Bone marrow (tissue), 2 donors: ENCODE measurements at places on chromosomes 12 and 14.
A peak's percentile ranks its signal among the peaks of the same experiment; 100 is the strongest.

- no peak for DNase-seq
Observed at GRCh38 chr14:90060965-90061684, 669 bp upstream of the KCNK13 start.

DNA sequence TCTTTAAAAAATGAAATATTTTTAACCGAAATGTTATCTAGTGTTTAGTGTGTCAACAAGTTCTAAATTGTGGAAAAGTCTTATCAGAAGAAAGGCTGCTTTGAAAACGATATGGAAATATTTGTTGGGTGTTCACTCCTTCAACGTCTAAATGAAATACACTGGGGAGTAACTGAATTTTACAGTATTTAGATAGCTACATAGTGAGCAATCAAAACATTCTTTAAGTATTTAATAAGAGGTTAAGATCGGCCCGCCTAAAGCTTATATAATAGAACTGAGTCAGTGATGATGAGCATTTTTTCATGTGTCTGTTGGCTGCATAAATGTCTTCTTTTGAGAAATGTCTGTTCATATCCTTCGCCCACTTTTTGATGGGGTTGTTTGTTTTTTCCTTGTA, 228.3 kb downstream of the RAD51B start:
- no peak for DNase-seq

DNA sequence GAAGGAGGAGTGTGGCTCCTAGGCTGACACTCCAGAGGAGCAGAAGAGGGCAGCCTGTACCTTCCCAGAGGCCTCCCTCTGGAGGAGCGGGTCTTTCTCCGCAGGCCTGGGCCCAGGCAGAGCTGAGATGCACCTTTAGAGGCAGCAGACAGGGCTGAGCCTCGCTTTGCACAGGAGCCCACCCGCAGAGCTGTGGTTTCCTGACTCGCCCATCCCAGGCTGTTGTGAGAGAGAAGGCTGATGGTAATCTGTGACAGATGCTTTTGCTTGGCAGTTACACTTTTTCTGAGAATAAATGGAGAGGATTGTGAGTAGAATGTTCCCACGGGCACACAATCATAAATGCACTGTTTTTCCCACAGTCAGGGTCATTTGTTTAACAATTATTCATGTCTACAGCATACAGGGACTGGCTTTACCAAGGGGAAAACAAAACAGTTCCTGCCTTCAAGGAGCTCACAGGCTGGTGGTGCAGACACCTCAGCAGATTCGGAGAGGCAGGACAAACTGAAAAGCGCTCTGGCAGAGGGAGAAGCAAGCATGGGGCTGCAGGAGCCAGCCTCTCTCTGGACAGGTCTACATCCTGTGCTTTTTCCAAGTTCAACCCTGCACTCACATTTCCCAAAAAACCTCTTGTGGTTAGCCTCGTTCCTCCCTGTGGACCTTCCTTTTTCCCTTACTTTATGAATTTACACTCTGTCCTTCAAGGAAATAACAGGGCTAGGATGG, 13.9 kb downstream of the EVL start:
- peak; percentile 83 for DNase-seq

GRCh38 chr12:96308881-96309280, 91.4 kb downstream of the CDK17 start:
- no peak for DNase-seq

GRCh38 chr14:33287189-33287588, 348.5 kb downstream of the NPAS3 start:
- DNase-seq: no peak

- no peak for DNase-seq
Observed at GRCh38 chr14:92789457-92790089, 4.5 kb upstream of the GOLGA5 start.

DNA sequence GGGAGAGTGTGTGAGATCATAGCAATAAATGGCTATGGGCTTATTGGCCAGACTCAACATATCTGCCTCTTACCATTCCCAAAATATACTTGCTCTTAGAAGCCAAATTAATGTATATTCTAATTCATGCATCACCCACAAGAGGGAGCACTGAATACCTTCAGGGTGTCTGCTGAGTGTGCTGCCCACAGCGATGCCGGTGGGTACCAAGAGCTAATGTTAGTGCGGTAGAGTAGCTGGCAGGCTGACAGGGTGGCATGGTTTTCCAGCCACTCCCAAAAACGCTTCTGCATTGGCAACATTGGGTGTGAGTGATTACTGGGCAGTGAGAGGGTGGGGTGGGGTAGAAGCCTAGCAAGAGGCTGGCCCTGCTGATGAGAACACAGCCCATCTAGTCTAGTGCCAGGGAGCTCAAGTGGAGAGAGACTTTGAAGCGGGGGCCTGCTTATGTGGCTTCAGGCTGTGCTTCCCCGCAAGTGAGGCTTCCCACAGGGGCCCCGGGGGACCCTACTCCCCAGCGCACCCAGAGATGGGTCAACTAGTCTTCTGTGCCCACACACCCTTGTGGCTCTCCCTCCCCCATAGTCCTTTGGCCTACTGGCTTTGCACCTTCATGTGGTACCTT, 9.2 kb upstream of the PLEKHD1 start:
- DNase-seq: no peak

GRCh38 chr12:11085419-11085818, 6.7 kb downstream of the TAS2R43 start:
- no peak for DNase-seq

GRCh38 chr12:1799051-1799881, 21.1 kb upstream of the LRTM2 start:
- no peak for DNase-seq

GRCh38 chr12:121799156-121799841, 4.5 kb upstream of the SETD1B start:
- DNase-seq: peak; percentile 46

DNA sequence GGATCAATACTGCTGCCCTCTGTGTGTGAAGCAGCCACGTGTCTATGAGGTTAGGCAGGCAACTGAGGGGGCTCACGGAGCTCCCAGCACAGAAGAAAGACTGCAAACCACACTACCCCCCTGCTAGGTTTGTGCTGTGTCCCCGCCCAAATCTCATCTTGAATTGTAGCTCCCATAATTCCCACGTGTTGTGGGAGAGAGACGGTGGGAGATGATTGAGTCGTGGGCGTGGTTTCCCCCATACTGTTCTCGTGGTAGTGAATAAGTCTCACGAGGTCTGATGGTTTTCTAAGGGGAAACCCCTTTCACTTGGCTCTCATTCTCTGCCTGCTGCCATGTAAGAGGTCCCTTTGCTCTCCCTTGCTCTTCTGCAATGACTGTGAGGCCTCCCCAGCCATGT, 68.6 kb downstream of the ACTN1 start:
- DNase-seq: no peak

DNA sequence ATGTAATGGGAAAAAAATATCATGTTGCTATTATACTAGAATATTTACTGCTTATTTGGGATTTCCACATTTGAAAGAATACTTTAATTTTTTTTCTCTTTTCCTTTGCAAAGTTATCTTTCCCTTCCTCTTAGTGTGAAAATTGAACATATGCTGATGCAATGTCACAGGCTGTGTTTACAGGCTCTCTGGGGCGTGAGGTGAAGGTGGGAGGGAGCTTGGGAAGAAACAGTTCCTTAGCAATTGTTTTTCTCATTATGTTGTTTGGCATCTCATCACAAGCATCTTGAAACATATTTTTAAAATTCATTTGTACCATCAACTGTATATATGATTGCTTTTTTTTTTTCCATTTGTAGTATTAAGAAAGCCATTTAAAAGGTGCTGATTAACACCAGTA, 47.9 kb upstream of the NAV3 start:
- no peak for DNase-seq

DNA sequence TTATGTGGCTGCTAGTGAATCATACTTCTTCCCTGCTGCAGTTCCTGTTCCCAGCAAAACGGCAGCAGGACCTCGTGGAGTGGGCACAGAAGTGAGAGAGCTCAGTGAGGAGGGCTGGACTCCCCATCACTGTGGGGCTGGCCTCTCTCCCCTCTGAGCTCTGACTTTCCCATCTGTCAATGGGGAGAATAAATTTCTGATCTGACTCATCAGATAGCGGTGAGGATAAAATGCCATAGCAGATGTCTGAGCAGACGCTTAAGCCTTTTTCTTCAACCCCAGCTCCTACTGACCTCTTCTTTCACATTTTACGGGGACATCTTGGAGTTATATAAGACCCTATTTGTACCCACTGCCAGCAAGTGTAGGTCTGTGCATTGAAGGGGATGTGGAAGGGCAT, 116.6 kb downstream of the CRACR2A start:
- DNase-seq: no peak

DNA sequence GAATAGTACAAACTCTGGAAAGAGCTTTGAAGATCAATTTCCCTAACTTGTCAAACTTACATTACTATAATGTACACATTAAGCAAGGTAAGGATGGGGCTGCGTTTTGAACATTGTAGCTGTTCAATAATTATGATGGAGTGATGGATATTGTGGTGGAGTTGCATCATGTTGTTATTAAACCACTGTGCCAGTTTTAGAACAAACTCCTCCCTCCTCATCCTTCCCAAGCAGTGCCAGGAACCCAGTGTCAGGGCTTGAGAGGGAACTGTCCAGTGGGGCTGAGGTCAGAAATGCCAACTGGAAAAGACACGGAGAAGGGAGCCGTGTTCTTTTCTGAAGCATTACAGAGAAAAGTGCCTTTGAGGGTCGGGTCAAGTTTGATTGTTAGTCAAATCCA, 31.9 kb upstream of the PAPOLA start:
- DNase-seq: no peak

DNA sequence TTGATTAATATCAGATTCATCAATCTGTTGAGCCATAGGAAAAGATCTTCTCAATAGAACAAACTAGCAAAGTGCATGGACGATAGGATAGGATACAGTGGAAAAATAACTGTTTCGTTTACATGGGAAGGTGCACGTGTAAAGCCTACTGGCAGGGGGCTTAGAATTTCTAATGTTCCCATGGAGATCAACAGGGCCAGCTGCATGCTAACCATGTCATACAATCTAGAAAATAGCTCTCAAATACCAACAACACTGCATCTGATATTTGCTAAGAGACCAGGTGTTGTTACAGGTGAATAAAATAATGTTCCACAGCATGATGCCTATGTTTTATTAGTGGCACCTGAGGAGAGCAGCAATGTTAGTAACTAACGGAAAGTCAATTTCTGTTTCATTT, 72.5 kb downstream of the ACSS3 start:
- no peak for DNase-seq

DNA sequence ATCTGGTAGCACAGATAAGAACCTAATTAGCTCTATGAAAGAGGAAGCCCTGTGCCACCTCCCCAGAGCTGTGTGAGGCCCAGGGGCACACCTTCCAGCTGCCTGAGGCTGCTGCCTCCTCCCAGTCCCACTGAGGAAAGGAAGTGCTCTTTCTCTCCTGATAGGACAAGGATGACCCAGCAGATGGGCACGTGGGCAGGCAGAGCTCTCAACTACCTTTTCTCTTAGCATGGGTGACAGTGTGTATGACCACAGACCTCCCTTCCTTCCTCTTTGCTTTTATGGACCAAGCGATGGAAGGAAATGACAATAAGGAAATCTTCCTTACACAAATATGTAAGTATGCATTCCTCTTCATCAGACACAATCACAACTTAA, 127.6 kb upstream of the AMIGO2 start:
- no peak for DNase-seq

GRCh38 chr14:90088176-90088575, 26.4 kb downstream of the KCNK13 start:
- DNase-seq: no peak

DNA sequence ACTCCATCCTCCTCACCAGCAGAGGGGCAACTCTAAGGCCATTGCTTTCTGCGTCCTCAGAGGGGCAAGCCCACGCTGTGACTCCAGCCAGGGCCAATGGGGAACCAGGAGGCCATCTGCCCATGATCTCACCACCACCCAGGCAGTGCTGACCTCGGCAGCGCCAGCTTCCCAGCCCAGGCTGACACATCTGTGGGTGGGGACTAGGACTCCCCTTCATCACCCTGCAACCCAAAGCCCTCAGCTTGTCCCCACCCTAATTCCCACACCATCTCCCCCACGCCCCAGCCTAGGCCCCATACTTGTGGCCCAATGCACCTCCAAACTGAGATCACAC, 58.6 kb downstream of the VWF start:
- DNase-seq: no peak

DNA sequence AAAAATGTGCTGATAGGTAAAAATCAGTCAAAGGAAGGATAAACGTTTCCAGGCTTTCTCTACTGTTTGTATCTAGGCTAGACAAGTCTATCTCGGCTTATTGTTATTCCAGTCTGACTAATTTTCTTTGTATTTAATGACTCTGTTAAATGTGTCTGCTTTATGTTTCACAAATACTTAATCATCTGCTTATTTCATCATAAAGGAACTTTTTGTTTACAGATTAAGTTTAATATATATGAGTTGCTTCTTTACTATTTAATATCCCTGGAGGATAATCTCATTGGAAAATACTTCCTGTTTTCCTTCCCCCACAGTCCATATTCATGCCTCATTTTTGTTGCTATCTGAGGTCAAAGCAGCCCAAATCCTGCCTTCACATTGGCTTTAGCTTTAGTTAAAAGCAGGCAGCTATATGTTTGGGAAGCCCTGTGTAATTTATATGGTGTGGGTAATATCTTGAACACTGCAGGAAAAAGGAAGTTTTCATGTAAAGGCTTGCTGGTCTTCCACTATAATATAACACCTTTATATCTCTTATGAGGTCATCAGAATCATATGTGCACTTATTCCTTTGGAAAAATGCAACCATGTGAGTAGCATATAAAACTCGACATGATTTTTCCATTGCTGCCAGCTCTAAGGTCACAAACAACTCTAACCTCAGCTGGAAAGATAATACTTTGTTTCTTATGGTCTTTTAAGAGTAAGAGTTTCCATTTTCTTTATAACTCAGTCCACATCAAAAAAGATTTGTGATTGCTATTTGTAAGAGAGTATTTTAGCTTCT, 76.8 kb downstream of the ALX1 start:
- DNase-seq: no peak

GRCh38 chr14:50045837-50046236, 70.5 kb downstream of the VCPKMT start:
- no peak for DNase-seq

- DNase-seq: no peak
Observed at GRCh38 chr12:38386205-38386985, 69.8 kb downstream of the ALG10B start.

DNA sequence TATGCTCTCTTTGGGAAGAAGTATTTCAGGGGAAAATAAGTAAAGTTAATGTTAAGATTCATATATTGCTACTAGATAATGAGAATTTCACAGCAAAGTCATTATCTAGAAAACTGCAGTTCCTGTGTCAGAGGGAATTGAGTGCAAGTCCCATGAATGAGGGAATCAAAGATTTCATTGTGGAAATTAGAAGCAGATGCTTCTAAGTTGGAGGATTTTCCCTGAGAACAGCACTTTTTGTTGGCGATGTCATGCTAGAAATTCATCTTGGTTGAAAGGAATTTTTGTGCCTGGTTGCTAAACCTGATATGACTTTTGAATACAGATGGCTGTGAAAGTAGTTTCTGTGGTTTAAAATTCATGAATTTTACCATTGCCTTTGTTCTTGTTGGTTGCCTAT, 25.6 kb downstream of the FRMD6 start:
- no peak for DNase-seq

GRCh38 chr12:6708960-6709394, 8.4 kb upstream of the PIANP start:
- no peak for DNase-seq
